ENCODE measurements at places on chromosomes 13 and 19.

DNA sequence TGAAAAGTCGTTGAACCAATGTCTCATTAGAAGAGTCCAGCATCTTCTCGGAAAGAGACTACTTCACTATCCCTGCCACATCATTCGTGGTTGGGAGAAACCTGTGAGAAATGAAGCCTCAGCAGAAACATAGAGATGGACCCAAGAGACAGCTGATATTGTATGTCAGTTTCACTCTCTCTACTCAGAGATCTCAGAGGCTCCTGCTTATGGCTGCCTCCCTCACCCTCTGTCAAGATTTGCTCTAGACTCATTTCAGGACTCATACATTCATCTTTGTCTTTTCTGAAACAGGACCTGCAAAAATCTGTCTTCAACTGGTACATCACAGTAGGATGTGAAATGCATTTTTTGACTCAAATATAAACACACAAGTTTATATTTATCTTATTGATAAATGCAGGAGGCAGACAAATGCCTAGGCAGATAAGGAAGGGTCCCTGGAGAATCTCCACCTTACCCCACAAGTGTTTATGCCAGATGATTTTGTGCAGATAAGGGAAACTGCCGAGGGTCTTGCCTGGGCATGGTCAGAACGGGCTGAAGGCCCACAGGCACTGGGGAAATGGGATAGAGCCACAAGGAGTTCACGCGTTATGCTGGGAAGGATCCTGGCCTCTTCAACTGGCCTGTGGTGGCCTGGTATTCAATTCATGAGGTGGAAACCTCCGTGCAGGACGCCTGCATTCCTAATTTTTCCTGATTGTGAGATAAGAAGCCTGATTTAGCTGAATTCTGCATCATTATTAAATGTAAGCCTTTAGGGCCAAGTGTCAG, 1834.0 kb upstream of the PCDH20 start:
- no peak for DNase-seq

- DNase-seq = no peak
Measured at GRCh38 chr13:58950911-58951310, 1212.8 kb downstream of the DIAPH3 start.

DNA sequence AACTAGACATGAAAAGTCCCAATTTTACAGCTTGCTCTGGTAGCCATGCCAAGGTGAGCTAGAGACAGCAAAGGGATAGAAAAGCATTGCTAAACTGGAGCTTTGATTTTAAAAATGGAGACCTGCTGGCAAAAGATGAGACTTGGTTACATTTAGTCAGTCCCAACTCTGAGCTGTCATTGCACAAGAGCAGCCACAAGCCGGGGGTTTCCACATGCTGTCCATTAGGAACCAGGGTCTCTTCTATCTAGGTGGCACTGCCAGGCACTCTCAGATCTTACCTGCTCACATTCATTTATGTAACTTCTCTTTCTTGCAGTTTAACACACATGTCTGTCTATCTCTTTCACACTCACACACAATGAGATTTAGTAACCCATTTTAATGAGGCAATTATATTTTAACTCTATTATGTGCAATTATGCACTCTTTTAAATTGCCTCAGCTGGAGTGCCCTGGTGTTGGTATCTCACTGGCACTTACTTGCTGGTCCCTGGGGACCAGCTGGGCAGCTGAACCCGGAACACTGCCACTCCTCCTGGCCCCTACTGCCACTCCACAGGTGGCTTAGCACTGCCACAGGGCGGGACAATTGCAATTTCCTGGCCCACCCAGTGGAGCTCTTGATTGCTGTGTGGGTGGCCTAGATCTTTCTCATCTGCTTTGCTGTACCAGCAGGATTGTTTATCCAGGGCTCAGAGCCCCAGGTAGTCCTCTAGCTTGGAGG, 112.5 kb downstream of the COG6 start:
- no peak for DNase-seq

DNA sequence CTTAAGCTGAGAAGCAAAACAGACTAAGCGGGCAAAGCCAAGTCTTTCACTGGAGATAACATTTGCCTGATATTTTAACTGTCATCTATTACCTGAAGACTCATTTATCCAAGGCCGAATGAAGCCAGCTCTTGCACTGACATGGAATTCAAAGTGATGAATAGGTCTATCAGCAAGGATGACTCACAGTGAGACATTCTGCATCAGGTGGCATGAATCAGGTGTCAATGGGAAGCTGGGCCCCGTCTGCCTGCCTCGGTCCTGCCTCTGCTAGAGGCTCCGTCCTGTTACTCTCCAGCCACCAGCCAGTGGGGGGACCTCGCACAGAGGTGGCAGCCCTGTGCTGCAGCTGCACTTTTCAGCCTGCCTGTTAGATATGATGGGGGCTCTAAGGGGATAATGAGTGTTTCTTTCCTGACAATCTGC, 23.5 kb downstream of the STARD13 start:
- no peak for DNase-seq

DNA sequence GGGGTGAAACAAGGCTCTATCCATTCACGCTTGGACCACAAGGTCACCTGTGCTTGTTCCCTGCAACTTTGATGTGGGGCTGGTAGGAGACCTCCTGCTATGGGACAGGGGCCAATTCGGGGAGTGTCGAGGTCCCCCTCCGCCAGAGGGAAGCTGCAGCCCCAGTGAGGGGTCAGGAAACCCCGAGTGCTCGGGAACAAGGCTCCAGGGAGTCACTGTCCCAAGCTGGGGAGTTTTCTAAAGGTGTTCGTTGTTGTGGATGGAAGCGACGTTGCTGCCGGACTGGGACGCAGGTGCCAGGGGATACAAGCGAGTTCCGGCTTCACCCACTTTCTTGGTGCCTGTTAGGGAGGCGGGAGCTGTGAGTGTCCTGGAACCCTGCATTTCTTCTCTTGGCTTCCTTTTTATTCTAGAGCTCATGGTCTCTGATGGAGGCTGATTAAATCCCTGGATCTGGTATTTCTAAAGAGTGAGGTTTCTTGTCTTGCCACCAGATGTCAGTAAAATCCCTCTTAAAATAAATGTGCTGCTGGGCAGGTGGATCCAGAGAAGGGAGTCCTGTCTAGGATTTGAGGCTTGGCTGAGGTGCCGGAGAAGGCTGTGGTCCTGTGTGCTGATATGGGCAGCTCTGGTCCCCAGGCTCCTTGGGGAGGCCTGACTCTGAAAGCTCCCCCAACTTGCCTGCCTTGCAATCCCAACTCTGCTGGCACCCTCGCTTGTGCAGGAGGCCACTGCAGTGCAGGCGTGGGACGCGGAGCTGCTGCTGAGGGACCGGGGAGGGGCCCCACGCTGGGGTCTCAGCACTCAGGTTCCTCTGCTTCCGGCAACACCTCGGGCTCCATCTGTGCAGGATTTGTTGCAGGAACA, 153.9 kb downstream of the TEX29 start:
- DNase-seq = no peak

DNA sequence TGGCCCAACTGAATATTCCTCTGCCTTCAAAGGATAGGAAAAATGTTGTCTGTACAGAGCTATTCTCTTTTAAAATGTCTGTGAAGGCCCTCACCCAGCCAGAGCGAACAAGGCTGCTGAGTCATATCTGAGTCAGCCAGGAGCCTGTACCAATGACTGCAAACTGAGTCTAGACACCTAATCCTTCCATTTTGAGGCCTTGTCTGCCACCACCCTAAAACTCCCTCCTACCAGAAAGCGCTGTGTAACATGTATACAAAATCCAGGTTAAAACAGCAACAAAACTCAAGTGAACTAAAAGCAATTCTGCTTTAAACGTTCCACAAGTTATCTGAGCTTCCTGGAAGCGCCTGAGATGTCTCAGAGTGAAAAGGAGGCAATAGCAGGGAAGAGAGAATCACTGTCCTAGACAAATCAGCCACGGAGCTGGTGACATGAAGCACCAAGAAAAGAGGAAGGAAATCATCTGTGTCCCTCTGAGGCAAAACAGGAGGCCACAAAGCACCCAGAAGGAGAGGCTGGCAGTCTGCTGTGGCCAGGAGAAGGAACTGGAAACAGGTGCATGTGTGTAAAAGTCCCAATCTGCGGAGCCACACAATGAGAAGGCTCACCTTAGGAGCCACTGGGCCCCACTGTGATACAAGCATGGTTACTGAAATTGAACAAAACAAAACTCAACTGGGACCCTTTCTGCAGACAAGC, 10.2 kb downstream of the DHRS12 start:
- no peak for DNase-seq

DNA sequence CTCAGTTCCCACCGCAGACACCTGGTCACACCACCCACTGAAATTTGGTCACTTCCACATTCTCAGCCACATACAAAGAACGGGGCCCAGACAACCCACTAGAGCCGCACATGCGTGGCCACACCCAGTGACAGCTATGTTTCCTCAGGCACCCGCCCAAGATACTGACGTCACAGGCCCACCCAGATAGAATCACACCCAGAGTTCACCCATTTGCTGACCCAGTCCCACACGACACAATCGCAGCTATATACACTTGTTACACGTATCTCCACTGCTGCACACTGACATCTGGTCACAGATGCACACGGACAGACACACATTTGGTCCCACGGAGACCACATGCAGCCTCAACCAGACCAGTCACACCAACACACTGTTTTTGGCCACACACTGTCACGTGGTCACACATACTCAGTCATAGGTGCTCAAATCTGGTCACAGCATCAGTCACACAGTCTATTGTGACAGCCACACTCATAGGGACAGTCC, 2.9 kb downstream of the NUMBL start:
- no peak for DNase-seq

GRCh38 chr19:46745521-46746280, at the start of gene FKRP:
Gene FKRP, plus strand, starts transcription at chr19:46746057. Its CDS starts 9,394 bp downstream, at chr19:46755451.
- no peak for DNase-seq

GRCh38 chr19:29623726-29624488, 17.8 kb downstream of the POP4 start:
- DNase-seq = peak; percentile 30

- DNase-seq = no peak
Measured at GRCh38 chr19:29003641-29004409, 209.1 kb downstream of the UQCRFS1 start.

DNA sequence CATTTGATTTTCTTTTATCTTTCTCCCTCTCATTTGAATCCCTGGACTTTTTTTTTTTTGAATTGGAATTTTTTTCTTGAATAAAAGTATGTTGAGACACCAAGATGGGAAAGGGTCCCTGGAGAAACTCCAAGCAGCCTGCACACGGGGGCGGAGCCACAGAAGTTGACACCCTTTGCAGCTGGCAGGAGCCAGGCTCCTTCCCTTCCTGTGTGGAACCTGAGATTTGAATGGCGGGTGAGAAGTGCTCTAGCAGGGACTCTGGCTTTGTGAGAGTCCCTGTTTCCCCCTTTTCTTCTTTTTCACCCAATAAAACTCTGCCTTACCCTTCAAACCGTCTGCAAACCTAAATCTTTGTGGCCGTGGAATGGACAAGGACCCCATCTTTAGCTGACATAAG, 1381.0 kb upstream of the MIR17HG start:
- no peak for DNase-seq

GRCh38 chr13:72960541-72960940, 98.3 kb upstream of the KLF5 start:
- no peak for DNase-seq

DNA sequence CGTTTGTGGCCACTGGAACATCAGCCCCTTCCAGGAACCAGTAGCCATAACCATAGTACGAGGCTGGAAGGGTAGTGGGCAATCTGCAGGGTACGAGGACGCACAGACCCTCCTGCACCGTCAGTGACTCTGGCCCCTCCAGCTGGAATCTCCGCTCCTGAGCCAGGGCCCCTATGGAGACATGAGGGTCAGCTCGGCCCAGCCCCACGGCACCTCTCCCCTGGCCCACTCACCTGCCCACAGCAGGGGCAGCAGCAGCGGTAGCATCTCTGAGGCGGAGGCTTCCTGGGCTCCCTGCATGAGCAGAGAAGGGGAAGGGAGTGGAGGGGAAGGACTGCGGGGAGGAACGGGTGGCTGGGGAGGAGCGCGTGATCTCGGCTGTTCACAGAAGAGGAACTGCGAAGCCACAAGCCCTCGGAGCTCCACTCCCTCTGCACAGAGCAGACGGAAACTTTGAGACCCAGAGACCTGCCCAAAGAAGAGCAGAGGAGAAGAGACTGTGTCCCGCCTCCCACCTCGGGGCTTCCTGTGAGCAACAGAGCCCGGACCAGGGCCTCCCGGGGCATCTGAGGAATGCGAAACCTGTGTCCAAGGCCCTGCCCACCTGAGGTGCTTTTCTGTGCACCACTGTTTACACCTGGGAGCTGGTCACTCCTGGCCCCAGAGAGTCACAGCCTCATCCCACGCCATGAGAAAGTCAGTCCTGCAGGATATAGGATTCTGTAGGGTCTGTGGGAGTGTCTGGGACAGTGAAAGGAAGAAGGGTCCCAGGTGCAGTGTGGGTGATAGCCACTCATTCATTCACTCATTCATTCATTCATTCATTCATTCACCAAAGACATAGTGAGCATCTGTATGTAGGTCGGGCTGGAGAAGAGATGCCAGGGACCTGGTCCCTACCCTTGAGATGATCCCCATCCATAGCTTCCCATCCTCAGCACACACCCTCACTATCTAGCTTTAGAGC, at the start of gene SIGLEC6:
TSS of gene SIGLEC6 (minus strand) at position 322 of the 967 bp plus-strand sequence. CDS start at position 300, 22 bp downstream.
- no peak for DNase-seq

DNA sequence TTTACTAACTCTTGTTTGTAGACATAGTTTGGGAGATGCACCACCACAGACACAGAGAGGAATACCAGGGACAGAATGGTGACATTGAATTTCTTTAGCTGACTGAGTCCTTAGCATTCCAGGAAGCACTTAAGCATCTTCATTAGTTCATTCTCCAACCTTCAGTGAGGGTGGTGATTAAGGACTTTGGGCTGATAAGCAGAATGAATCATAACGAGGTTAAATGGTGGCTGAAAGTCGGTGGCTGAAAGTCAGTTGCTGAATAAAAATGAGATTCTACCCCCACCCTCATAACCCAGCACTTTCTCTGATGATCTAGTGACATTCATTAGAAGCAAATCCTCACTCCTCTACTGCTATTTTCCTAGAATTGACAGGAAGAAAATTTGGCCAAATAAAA, 10.6 kb downstream of the PCDH8 start:
- DNase-seq = no peak

- no peak for DNase-seq
Measured at GRCh38 chr13:41605319-41606285, 148.3 kb downstream of the RGCC start.

DNA sequence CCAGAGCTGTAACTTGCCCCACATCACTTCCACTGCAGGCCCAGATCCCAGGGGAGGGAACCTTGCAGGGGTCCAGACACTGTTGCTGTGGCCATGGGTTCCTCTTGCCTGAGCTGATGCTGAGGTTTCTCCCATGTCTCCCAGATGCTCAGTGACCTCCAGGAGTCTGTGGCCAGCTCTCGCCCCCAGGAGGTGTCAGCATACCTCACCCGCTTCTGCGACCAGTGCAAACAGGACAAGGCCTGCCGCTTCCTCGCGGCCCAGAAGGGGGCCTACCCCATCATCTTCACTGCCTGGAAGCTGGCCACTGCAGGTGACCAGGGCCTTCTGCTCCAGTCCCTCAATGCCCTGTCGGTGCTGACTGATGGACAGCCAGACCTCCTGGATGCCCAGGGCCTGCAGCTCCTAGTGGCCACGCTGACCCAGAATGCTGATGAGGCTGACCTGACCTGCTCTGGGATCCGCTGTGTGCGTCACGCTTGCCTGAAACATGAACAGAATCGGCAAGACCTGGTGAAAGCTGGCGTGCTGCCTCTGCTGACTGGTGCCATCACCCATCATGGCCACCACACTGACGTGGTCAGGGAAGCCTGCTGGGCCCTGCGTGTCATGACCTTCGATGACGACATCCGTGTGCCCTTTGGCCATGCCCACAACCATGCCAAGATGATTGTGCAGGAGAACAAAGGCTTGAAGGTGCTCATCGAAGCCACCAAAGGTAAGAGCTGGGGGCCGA, 12.1 kb upstream of the SLC25A42 start:
- DNase-seq = no peak

GRCh38 chr19:38685666-38686529, 38.4 kb downstream of the ACTN4 start:
- no peak for DNase-seq

GRCh38 chr13:50208826-50209335, 193.6 kb downstream of the KCNRG start:
- no peak for DNase-seq
